ENCODE measurements at places on chromosomes 16 and 17.

- no peak for DNase-seq
Measured at GRCh38 chr17:8887301-8887700, 19.8 kb upstream of the PIK3R6 start.

DNA sequence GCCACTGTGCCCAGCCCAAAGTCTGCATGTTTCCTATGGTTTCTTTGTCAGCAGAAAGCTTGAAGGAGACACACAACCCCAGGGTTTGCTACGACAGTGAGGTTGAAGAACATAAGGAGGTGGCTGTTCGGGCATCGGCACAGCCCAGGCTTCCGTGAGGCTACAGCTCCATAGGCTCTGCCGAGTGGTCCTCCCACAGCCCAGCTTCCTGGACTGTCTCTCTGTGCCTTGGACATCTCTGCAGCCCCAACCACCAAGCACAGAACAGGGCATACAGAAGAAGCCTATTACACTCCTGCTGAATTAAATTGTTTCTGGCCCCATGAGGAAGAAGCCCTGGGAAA is 3.2 kb upstream of the HAP1 start:
- no peak for DNase-seq

DNA sequence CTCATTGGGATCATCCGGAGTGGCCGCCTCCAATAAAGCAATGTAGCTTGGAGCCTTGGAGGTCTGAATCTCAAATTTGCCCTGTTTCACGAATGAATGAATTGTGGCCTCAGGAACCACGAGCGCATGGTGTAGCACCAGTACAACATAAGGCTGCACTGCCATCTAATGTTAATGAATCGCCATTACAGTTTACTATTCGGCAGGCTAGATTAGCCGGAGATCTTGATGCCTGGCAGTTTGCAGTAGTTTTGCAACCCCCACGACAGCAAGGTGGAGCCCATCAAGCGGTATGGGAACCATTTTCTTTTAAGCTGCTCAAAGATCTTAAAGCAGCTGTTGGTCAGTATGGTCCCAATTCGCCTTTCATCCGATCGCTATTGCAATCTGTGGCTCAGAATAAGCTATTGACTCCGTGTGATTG is 18.8 kb downstream of the ALOX15B start:
- DNase-seq = no peak

DNA sequence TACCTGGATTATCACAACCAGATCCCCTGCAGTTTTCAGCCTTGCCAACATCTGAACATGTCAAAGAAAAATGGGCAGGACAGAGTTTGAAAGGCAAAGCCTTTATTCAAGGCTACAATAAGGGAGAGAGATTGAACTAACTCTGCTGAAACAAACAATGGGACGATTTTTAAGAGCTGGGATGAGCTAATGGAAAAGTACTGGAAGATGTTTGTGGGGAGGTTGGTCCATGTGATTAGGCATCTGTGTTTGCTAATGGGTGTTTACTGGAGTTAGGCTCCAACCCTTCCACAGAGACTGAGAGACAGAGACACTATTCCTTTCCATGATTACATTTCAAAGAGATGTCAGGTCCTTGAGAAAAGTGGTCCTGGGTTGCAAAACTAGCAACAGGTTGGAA is 35.0 kb upstream of the HSBP1 start:
- DNase-seq = no peak

DNA sequence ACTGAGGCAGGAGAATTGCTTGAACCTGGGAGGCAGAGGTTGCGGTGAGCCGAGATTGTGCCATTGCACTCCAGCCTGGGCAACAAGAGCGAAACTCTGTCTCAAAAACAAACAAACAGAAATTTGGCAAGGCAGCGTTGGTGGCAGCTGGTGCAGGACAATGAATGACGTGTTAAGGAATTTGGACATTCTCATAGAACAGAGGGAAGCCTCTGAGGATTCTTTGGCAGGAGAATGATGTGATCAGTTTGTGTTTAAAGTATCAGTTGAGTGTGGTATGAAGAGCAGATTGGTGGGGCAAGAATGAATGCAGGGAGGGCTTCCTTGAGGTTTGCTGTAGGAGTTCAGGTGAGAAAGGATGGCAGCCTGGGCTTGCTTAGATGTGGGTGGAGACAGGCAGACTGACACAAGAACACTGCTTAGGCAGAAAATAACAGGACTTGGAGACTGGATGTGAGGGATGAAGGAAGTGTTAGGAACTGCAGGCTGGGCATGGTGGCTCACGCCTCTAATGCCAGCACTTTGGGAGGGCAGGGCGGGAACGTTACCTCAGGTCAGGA is 4.8 kb downstream of the CYB5D2 start:
- no peak for DNase-seq

- DNase-seq = no peak
Measured at GRCh38 chr17:27947005-27947406, 53.8 kb upstream of the LYRM9 start.

DNA sequence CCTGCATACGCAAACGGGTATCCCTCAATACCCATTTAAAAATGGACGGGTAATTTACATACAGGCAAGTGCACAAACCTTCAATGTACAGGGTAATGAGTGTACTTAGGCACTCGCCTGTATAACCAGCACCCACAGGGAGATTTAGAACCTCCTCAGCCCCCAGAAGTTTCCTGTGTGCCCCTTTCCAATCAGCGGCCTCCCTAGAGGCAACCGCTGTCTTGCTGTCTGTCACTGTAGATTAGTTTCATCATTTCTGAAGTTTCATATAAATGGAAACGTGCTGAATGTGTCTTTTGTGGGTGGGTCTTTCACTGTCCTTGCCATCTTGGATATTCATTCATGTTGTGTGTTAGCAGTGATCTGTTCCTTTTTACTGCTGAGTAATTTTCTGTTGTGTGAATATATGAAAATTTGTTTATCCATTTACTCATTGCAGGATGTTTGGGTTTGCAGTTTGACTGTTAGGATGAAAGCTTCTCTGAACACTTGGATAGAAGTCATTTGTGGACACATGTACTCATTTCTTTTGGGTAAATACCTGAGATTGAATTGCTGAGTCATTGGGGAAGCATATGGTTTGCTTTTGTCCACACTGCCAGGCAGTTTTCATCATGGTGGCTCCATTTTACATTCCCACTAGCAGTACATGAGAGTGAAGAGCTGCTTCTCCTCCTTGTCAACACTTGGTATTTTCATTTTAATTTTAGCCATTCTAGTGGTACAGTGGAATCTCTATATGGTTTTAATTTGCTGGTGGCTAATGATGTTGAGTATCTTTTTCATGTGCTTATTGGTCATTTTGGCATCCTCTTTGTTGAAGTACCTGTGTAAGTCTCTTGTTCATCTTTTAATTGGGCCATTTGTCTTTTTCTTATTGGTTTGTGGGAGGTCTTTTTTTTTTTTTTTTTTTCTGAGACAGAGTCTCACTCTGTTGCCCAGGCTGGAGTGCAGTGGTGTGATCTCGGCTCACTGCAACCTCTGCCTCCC is 2.1 kb upstream of the ADCY7 start:
- no peak for DNase-seq

DNA sequence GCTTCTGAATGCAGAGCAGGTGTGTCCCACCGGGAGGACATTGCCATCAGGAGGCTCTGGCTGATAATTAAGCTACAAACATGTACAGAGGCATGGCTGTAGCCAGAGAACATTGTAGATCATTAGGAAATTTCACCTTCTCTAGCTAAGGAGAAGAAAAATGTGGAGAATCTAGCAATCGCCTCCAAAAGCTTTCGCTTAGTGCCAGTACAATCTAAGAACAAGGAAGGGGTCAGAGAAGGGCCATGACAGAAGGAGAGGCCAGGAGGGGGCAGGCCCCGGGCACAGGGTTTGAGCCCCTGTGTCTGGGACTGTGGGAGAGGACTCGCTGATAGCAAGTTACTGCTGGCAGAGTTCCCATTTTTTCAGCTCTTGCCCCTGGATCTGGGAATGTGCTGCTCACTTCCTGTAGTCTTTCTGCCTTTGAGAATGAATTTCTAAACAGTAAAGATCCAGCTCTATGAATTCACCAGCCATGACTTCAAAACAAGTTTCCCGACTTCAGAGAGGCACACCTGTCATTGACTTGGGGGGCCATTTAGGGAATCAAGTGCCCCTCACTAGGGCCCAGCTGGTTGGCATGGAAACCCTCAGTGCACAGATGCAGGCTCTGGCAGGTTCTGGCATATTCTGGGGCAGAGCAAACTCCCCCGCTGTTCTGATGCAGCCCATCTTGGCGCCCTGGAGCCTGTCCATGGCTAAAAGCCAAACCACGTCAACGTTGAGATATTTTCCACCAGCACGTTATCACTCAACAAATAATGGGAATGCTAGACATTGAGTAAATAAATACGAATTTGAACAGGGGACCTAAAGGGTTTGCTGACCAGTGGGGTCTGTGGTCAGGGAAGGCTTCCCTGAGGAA is 59.5 kb upstream of the CACNG4 start:
- no peak for DNase-seq

- no peak for DNase-seq
Measured at GRCh38 chr17:81245665-81246342, 6.7 kb downstream of the NDUFAF8 start.

DNA sequence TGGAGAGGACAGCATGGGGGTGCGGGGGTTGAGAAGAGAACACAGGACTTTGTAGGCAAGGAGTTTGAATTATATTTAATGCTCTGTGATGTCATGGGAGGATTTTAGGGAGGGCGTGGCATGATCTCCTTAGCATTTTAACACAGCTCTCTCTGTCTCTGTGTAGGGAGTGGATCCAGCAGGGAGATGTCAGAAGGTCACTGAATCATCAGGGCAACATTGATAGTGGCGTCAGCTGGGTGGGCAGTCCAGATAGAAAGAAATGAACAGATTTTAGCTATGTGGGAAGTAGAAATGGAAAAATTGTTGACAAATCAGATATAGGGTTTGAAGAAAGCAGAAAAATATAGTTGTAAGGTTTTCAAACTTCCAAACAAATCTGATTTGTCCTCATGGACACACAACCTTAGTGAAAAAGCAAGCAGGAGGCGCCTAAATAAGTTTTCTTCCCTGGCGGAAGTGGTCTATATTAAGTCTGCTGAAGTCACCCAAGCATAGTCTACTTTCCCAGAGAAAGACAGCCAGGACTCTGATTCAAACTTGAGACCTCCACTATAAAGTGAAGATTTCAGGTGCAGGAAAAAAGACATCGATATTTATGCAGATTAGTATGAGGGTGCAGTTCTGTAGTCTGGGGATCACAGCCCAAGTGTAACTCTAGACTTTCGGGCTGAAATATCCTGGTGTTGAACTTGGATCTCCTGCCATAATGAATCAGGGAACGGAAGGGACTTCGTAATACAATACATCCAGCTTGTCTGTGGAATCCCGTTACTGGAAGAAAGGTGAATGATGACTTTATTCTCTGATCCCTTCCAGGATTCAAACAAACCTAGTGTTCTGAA is 10.1 kb upstream of the PCTP start:
- DNase-seq = no peak

DNA sequence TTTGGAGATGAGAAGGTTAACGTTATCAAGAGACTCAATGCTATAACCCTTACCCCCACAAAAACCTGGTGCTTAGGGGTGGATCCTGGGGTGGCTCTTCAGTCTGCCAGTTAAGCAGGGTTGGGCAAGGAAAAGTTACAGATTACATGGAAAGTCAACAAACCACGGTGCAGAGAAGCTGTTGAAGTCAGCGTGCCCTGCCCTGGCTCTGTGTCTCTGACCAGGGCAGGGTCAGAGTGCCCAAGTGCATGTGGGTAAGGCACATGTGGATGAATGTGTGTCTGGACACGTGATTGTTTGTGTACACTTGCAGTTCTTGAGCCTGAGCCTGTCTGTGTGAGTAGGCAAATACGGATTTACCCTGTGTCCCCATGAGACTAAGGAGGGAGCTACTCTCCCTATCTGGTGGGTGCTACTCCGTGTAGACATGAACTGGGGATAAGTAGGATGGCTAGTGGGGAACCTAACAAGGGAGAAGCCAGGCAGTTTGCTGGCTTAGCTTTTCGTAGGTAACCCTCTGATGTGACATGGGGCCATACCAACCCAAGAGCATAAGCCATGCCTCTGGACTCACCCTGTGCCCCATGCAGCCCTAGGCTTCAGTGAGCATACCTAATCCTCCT is 5.5 kb downstream of the IGFBP4 start:
- DNase-seq = no peak

GRCh38 chr16:5837007-5837670 is 739.5 kb upstream of the EEF2KMT start:
- no peak for DNase-seq

DNA sequence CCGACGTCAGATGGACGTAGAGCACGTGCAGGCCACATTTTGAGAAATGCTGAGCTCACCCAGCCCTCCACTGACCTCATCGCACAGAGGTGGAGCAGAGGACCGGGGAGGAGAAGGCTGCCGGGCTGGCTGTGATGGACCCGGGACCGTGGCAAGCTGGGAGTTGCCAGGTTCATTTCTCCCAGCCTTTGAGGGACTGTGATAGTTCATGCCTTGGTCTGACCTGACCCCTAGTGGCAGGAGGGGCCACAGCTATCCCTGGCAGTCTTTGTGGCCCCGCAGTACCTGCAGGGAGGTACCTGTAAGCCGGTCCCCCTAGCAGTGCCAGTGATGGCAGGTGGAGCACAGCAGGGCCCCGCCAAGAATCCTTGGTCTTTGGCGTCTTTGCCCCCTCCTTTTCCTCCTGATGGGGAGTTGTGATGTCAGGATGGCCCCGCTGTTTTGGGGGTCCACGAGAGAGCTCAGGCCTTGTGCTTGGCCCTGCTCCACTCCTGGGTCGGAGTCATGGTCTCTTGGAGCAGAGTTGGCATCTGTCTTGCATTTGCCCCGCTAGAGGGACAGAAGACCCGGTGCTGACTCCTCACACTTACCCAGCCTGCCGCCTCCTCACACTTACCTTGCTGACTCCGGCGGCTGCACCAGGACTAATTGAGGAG is 50.4 kb downstream of the OR1D5 start:
- DNase-seq = peak; percentile 34

GRCh38 chr16:10594312-10594950 is 14.0 kb upstream of the EMP2 start:
- no peak for DNase-seq

- no peak for DNase-seq
Measured at GRCh38 chr17:74759243-74759801, 10.9 kb downstream of the NHERF1 start.

DNA sequence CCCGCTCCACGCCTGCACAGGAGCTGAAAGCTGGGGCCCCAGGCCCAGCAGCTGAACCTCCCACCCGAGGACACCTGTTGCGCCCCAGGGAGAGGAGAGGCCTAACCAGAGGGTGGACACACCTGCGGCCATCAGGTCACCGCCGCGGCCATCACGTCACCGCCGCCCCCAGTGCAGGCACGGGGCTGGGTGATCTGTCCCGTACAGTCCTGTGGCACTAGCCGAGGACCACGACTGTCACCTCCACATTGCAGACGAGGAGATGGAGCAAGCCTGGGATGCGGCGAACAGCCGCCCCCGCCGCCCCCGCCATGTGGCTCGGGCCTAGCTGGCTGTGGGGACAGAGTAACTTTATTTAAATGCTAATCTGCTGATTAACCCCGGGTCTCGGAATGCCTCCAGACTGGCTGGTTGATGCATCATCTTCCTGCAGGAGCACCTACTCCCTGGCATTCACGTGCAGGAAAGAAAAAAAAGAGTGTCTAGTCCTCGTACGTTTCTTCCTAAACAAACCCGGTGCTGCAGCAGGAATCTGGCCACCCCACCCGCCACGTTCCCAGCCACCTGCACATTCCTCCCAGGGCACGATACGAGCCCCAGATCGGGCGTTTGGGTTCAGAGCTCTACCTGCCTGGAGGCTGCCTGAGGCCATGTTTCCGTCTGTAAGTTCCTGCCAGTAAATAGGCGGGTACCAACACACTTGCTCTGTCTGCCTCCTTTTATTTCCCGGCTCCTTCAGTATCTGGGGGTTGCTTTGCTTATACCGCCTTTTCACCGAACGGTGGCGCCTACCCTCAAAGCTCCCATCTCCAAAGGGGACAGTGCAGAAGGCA is 29.9 kb downstream of the PIEZO1 start:
- no peak for DNase-seq

All from activated CD8-positive, alpha-beta memory T cell treated with anti-CD3 and anti-CD28 coated beads for 1 hour (primary cell).